Suppressor macrophage (primary cell): ENCODE measurements at places on chromosomes 12 and 14.

GRCh38 chr12:91140026-91140931, 29.0 kb upstream of the LUM start:
- no peak for DNase-seq

DNA sequence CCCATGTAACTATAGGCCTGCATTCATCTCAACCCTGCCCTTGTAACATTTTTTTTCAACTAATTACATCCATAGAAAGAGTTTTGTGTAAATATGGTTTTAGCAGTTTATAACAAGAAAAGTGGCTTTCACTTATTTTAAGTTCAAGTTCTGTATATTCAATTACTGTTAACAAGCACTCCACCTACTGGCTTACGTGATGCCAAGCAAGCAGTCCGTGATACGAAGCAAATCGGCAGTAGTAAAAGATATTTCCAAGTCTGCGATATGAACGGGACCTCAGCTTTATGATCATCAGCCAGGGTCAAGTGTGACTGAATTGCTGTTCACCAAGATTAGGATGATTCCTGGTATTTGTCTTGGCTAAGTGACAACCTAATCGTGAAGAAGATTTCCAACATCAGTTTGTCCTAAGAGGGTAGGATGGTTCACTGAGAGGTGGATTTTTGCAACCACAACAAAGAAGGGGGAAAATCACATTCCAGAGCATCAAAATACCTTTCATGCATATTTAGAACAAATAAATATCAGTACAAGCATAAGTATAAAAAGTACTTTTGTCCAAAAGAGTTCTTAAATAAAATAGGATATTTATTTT, 456.2 kb downstream of the FOXG1 start:
- DNase-seq, result peak; percentile 7

- no peak for DNase-seq
Observed at GRCh38 chr14:72550513-72550912, 343.4 kb downstream of the DPF3 start.

GRCh38 chr14:104827177-104828055, 26.5 kb downstream of the ZBTB42 start:
- DNase-seq, result peak; percentile 27

DNA sequence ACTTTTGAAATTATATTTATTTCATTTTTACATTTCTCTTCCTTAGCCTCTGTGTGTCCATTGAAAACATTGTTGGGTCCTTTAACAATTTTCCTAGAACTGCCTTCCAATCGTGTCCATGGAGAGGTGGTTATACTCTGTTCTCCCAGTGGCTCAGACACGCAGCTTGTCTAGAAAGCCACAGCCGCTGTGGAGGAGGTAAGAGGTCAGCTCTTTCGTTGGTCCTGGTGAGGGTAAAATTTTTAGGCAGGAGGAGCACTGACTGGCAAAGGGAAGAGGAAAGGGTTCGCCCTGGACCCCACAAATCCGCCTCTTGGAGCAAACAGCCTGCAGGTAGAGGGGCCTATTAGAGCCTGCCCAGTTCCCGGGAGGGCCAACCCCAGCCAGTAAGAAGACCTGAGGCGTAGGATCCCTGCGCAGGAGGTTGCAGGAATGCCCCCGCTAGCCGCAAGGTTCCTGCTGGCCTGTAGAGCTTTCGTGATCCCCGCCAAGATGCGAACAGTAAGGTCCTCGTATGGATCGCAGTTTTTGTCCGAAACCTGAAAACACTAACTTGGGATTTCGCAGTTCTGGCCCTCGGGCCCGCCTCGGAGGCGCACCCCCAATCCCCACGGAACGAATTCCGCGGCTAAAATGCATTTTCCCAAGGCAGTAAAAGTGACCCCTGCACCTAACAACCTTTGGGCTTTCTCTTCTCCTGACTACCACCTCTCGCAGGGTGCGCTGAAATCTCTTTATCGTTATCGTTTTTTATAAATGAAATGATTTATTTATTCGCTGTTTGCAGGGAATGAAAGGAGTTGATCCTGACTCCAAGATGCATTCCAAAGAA, 7.5 kb upstream of the PAX9 start:
- no peak for DNase-seq

DNA sequence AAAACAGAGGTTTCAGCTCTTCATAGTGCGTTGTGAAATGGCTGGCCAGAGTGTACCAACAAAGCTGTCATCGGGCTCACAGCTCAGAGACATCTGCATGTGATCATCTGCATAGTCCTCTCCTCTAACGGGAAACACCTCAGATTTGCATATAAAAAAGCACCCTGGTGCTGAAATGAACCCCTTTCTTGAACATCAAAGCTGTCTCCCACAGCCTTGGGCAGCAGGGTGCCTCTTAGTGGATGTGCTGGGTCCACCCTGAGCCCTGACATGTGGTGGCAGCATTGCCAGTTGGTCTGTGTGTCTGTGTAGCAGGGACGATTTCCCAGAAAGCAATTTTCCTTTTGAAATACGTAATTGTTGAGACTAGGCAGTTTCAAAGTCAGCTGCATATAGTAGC, 14.3 kb upstream of the PAPLN start:
- DNase-seq, result peak; percentile 21

DNA sequence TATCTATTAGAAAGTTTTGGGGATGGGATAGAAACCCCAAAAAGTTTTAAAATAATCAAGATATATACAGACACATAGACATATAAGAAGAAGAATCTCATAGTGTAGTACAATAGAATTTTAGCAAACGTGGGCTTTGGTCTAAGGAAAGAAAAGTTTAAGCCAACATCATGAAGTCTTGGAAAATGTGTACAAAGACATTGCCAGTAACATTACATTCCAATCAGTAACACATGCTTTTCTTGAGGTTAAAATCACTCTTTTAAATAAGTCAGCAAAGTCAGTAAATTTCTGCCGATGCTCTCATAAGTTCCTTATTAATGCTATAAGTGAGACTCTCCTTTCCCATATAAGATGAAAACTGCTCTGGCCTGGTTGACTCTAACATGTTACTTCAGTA, 201.1 kb upstream of the LRIG3 start:
- DNase-seq, result no peak

DNA sequence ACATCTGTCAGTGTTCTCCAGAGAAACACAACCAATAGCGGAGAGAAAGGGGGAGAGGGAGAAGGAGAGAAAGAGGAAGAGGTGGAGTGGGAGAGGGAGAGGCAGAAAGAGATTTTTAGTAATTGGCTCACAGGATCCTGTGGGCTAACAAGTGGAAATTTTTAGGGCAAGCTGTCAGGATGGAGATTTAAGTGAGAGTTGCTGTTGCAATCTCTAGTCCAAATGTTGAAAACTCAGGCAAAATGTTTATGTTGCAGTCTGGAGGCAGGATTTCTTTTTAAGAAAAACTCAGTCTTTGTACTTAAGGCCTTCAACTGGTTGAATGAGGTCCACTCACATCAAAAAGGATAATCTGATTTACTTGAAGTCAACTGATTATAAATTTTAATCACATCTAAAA, 12.5 kb upstream of the GLIPR1L2 start:
- no peak for DNase-seq

DNA sequence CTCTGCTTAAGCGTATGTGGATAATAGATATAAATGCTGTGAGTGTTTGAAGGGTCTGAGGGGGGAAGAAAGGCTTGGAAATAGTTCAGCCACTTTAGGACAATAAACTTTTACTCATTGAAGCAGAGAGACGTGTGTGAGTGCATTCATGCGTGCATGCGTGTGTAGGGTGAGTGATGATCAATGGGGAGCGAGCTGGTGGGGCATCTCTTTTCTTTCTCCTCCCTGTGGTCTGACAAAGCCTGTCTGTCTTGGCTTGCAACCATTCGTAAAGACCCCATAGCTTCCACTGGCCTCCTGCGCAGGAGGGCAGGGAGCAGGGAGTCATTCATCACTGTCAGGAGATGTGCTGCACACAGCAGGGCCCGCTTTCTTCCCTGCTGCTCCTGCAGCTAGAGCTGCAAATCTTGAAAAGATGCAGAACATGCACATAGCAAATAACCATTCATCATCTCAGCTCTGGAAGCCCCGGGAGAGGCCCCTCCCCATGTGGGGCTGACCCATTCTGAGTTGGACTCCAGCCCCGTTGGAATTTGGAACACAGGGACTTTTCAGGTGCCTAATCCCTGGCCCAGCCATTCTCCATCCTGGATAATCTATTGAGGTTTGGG, 223.2 kb downstream of the PPM1H start:
- no peak for DNase-seq

GRCh38 chr12:52082026-52082668, 2.6 kb downstream of the SMIM41 start:
- DNase-seq, result no peak

- DNase-seq, result peak; percentile 92
Observed at GRCh38 chr12:50517421-50518048, 12.8 kb downstream of the DIP2B start.

DNA sequence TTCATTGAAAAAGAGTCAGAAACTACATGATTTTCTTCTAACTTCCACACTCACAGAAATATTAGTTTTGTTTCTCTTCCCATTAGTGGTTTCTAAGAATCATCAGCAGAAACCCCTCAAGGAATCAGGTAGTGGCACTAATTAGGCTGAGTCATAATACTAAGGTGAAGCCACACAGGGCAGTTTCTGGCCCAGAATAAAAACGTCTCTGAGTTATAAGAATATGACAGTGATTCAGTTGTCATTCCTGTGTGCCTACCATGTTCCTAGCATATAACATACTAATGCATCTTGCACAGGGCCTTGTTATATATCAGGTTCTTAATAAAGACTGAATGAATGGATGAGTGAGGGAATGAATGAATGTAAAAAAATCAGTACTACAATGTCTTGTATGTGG, 206.0 kb upstream of the PLEKHG7 start:
- no peak for DNase-seq

GRCh38 chr14:84643446-84643845, 886.5 kb upstream of the FLRT2 start:
- DNase-seq, result no peak

GRCh38 chr12:25695574-25695973, 142.5 kb upstream of the LMNTD1 start:
- DNase-seq, result no peak

GRCh38 chr12:32947206-32948067, 50.9 kb upstream of the PKP2 start:
- no peak for DNase-seq

DNA sequence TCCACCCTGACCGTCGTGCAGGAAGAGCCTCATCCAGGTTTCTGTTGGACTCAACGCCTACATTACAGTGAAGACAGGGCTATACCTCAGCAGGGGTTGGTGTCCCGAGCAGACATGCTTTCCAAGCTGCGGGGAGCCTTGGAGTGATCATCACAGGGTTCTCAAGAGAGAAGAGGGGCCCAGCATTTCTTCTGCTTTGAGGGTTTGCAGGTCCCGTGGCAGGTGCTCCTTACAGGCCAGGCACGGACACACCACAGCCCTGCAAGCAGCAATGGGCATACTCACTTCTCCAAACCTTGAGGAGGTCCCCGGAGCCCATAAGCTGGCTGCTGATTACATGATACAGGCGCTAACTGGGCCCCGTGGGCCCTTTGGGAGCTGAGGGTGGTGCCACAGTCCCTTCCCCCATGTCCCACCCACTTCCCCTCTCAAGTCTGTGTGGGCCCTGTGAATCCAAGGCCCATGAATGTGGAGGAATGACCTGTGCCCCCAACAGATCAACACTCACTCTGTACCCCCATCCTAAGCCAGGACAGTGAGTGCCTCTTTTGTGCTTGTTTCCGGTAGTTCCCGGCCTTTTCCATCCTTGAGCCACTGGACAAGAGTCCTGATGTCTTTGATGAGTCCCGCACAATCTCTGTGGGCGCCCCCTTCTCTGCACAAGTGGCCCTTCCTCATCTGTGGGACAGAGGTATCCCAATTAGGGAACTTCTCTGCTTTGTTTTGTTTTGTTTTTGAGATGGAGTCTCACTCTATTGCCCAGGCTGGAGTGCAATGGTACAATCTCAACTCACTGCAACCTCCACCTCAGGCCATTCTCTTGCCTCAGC, 1.1 kb downstream of the AQP2 start:
- peak; percentile 51 for DNase-seq

GRCh38 chr14:21322716-21323115, 42.8 kb downstream of the RPGRIP1 start:
- no peak for DNase-seq

DNA sequence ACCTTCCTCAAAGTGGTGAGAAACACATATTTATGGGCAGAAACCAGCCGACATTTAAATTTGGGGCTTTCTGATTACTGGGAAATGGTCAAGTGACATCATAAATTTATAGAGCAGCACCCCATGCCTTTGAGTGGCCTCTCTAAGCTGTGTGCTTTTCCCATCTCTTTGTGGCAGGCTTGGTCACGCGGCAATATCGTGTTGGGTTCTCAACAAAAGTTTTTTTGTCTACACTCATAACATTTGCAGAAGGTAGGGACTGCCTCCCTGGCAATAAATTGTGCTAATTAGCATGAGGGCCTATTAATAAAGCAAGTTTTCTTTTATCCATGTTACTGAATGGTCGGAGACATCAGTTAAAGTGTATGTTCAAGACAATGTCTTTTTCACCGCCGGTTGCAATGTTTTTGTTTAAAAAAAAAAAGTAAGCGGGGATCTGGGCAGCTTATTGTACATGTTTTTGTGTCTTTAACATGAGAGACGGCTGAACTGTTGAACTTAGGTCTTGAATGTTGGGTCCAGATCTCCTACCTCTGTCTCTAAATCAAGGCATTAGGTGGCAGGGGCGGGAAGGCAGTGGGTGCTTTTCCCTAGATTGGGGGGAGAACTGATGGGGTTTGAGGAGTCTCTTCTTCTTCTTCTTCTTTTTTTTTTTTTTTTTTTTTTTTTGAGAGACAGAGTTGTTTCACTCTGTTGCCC, 193.3 kb downstream of the PHETA1 start:
- DNase-seq, result peak; percentile 55

DNA sequence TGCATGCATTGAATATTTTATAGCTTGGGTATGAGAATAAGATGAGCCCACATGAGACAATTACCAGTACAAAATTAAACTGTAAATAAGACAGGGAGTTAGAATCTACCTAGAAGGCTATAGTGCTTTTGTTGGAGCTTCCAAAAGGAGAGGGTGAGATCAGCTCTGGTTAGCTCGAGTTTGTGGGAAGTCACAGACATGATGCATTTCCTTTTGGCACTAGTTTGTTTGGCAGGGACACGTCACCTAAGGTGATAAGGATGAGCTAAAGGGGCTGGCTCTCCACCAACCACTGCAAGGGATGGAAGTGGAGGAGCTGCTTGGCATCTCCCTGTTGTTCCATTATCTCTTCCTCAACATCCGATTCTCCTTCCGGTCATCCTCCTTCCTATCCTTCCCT, 48.5 kb upstream of the CPM start:
- no peak for DNase-seq

DNA sequence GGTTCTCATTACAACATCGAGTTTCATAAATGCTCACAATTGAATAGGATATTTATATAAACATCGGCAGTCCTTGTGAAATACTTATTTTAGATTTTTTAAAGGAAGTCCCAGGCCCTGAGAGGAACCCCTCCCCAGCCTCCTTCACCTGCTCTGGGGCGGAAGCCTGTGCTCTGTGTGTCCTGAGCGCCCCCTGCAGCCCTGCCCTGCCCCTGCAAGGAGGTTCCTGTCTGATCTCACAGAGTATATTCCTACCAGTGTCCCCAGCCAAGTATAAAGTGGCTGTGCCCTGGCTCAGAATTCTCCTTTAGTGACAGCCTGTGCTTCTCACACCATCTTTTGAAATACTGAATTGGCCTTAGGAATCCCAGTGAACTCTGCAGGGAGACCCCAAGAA, 659.5 kb downstream of the TMEM121 start:
- peak; percentile 17 for DNase-seq
